ENCODE measurements at places on chromosomes 2 and 18.

DNA sequence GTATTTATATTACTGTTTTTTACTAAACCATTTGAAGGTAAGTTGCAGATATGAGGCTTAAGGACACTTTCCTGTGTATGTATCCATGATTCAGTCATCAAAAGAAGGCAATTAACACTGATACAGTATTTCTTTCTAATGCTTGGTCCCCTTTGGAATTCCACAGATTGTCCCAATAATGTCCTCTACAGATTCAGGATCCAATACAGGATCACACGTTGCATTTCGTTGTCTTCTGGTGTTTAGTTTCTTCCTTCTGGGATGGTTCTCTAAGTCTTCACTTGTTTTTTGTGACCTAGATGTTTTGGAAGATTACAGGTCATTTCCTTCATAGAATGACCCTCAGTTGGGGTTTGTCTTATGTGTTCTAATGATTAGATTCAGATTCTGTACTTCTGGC is 40.0 kb downstream of the NPAS2 start:
- no peak overlapping the region for H3K27ac ChIP-seq
- H3K4me1 ChIP-seq, result no peaks in the 10 kb centered on the region
- no peaks in the 10 kb centered on the region for H3K27me3 ChIP-seq
- no peak for DNase-seq

DNA sequence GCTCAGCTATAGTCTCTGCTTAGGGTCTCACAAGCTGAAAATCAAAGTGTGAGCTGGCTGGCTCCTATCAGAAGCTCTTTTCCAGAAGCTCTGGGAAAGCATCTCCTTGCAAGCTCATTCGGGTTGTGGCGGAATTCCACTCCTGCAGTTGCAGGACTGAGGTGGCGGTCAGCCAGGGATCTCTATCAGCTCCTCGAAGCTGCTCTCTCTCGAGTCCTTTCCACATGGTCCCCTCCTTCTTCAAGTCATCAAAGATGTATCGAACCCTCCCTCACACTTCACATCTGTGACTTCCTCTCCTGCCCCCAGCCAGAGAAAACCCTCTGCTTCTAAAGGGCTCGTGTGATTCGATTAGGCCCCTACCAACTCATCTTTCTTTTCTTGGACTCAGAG is 141.7 kb downstream of the ZFP36L2 start:
- no peaks in the 10 kb centered on the region for H3K36me3 ChIP-seq
- no peak overlapping the region for H3K4me3 ChIP-seq
- no peak overlapping the region for H3K27ac ChIP-seq
- no peaks in the 10 kb centered on the region for H3K27me3 ChIP-seq
- peaks cover 4% of the 10 kb centered on the region for H3K4me1 ChIP-seq
- DNase-seq, result no peak

GRCh38 chr2:91839904-91840868 is 3031.0 kb upstream of the TEKT4 start:
- peaks cover 23% of the 10 kb centered on the region for H3K27me3 ChIP-seq
- no peak for DNase-seq
- H3K4me1 ChIP-seq, result no peaks in the 10 kb centered on the region
- no peaks in the 10 kb centered on the region for H3K36me3 ChIP-seq
- no peak overlapping the region for H3K4me3 ChIP-seq

DNA sequence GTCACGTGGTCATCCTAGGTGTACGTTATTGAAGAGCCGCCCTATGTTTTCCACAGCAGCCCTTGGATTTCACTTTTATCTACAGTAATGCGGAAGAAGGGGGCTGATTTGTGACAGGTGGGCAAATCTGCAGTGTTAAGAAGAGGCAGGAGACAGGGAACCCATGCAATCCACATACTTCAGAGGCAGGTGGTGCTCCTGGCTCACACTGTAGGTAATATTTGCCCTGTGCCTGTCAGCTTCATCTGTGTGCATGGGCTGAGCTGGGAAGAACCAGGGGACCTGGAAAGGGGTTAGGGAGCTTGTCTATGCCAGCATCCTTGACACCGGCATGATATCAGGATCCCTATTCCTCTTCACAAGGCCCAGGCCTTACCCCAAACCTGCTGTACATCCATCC is 183.9 kb downstream of the SH3RF3 start:
- H3K4me3 ChIP-seq, result no peak overlapping the region
- H3K27ac ChIP-seq, result no peak overlapping the region
- H3K27me3 ChIP-seq, result peaks cover 31% of the 10 kb centered on the region
- DNase-seq, result no peak
- no peaks in the 10 kb centered on the region for H3K4me1 ChIP-seq

DNA sequence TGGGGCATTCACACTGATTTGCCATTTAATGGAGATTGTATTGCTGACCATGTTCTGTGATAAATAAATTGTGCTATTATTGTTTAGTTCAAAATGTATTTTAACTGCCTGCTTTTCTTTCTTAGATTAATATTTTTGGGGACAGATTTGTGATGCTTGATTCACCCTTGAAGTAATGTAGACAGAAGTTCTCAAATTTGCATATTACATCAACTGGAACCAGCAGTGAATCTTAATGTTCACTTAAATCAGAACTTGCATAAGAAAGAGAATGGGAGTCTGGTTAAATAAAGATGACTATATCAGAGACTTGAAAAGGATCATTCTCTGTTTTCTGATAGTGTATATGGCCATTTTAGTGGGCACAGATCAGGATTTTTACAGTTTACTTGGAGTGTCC is 1.8 kb downstream of the DNAJC10 start:
- no peak for DNase-seq
- peaks cover 6% of the 10 kb centered on the region for H3K4me1 ChIP-seq
- peaks cover 3% of the 10 kb centered on the region for H3K36me3 ChIP-seq
- H3K4me3 ChIP-seq, result no peak overlapping the region

- peaks cover 11% of the 10 kb centered on the region for H3K36me3 ChIP-seq
- H3K27me3 ChIP-seq, result peaks cover 11% of the 10 kb centered on the region
- H3K4me1 ChIP-seq, result peaks cover 12% of the 10 kb centered on the region
- H3K27ac ChIP-seq, result peak overlapping the region; percentile 87
Measured at GRCh38 chr2:54671875-54672589, 51.4 kb upstream of the EML6 start.

Measured in T-helper 17 cell (primary cell).